ENCODE measurements at places on chromosomes 6 and 20. TPM values are rescaled to one million over a fixed set of nuclear protein-coding genes. Genes with fewer than 3 reads are reported as not detected.

GRCh38 chr20:60372275-60372674 is 414.1 kb downstream of the CDH26 start:
- DNase-seq, result no peak

DNA sequence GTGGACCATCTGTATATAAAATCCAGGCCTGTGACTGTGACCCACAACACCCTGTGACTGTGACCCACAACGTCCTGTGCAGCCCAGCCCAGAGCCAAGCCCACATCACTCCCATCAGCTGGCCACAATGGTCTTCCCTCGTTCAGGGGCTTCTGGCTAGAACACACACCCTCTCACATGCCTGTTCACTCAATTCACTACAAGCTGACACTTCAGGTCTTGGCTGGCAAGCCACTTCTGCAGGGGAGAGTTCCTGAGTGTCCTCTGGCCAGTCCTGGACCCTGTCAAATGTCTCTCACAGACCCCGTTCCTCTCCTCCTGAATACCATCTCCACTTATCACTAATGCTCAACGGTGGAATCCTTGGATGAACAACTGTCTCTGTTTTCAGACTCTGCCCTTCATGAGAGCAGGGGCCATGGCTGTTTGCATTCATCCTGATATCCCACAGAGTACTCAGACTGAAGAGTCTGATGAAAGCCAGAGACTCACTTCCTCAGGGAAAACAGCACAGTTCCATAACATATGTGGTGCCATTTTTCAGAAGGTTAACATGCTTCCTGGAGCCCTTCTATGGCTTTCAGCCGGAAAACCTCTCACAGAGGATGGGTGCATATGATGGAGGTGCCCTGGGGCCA is 56.0 kb downstream of the MYH7B start:
- no peak for DNase-seq

Gene CD109
- polyA plus RNA-seq, result 14.7 TPM

DNA sequence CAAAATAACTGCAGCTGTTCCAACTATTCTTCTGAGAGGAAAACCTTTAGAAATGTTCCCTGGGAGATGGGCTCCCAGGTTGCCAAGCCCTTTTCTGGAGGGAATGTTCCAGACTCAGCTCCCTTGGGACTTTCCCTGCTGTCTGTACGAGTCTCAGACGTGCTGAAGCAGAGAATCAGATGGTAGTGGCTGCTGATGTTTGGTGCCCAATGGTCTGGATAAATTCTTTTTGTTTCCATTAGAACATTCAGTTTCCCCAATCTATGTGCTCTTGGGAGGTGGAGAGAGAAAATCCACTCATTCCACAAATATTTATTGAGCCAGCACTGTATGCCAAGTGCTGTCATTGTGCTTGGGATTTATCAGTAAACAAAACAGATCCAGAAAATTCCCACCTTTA is 40.0 kb downstream of the SNHG17 start:
- no peak for DNase-seq

DNA sequence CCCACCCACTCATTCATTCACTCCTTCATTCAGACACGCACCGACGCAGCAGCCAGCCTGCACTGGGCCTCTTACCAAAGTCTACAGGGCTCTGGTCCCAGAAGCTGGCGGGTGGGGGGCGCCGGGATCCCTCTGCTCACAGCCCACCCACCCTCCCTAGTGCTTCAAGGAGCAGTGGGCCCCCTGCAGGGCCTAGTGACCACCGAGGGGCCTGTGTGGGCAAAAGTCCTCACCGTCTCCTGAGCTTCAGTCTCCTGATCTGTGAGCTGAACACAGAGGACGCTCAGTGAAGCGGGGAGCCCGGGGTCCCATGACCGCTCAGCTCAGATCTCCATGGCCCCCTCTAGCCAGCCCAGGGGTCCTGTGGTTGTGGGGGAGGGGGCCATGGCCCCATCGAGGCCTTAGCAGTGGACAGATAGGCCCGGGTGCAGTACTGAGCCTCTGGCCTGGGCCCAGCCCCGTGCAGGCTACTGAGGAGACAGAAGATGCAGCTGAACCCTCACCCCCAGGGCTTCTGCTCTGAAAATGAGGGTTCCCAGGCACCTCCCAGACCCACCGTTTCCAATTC is 33.4 kb upstream of the MRGBP start:
- DNase-seq, result no peak

Data from BJ (cell line).